ENCODE measurements at places on chromosomes 5 and 9.

DNA sequence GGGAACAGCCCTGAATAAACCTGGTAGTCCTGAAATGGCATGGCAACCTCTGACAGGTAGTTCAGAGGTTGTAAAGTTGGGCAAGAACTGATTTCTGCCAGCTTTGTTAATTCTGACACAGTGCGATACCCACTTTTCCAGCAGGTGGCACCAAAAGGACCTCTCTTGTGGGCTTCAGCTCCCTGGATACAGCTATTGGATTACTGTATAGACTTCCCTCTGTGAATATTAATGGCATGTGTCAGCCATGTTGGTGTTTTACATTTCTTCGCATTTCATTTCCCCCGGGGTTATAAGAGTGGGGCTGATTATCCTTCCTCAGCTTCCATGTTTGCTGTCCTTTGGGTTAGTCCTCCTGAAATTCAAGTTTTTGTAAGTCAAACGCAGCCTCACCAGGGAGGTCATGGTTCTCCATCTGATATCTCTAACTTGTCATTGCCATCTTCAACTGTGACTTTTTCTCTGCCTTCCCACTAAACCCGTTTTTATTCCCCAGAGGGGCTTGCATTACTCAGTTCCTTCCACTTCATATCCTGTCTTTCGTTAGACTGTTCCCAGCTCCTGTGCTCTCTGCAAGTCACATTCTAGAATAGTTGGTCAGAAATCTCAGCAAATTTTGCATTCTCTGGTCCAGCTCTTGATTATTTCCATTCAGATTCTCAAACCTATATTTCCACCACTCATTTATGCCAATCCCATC is 135.6 kb downstream of the LIFR start:
- no peak for DNase-seq

GRCh38 chr5:134958755-134959154 is 9.0 kb upstream of the CATSPER3 start:
- no peak for DNase-seq

GRCh38 chr9:38697776-38698300 is 22.1 kb downstream of the FAM240B start:
- DNase-seq = no peak

DNA sequence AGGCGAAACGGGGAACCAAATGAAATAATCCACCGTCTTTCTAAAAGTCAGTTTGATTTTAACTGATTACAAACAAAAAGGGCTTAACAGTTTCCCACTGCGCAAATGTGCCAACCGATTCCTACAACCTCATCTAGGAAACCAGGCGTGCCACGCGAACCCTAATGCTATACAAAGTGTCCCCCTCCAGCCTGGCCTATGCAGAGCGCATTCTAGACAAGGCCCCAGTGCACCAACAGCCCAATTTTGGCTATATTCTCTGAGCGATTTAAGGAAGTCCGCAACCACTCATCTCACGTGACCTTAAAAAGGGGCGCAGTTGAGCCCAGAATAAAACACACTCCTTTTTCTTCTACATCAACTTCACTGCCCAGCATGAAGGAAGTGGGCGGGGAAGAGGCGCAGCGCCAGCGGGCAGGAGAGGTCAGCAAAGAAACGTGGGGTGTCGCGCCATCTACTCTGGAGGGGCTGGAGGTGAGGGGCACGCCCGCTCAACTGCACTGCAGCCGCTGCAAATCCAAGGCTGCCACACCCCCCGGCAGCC is 779 bp downstream of the FAM13B start:
- DNase-seq = no peak

DNA sequence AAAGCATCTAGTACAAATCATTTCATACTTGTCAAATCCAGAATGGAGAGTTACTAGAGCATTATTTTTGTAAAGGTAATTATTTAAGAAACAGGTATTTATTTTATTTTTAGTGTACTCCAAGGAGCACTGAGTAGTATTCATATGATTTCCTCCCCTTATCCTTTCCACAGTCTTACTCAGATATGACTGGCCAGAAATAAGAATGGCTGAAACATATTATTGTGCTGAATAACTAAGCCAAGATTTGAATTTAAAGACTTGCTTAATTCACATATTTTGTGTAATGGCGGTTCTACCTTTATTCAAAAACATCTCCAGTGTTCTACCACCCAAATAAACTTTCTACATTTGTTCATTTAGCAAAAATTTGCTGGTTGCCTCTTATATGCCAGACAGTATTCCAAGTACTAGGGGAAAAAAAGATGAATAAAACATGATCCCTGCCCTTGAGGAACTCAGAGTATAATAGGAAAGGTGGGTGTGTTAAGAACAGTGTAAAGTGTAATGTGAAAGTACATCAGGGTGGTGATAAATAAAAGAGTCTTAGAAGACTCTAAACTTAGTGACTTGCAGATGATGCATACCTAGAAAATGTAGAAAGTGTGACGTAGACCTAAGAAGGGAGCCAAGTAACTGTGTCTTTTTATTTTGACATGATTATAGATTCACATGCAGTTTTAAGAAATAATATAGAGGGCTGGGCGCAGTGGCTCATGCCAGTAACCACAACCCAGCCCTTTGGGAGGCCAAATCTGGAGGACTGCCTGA is 110.4 kb upstream of the GRHPR start:
- DNase-seq = no peak

GRCh38 chr5:131966551-131966950 is 21.1 kb upstream of the MEIKIN start:
- DNase-seq = no peak

GRCh38 chr5:173329491-173330337 is 1.5 kb upstream of the STC2 start:
- DNase-seq = no peak

DNA sequence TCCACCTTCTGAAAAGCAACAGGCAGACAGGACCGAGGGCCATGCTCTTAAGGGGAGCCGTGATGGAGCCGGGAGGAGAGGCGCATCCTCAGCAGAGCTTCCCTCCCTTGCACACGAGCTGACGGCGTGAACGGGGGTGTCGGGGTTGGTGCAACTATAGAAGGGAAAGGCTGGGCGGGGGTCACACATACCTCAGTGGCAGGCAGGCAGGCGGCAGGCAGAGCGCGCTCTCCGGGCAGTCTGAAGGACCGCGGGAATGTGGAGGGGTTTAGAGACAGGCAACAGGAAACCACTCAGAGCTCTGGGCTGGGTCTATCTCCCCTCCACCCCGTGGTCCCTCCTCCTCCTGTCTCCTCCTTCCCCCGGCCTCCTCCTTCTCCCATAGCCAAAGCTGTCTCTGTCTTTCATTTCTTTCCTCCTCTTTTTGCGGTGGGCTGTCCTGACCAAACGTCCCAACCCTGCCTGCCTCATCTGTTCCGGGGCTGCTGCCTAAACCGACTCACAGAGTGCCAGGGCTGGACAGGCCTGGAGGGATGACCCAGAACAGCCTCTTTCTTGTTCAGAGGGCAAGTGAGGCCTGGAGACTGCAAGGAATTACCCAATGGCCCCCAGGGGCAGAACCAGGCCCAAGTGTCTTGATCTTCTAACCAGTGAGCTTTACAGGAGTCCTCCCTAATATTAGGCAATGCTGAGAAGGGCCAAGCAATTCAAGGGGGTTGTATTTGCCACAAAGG is at the start of gene SPARC:
SPARC (minus strand) TSS at position 242 of the 734 bp plus-strand sequence. CDS start 10,727 bp downstream, outside the sequence.
- DNase-seq = no peak

GRCh38 chr9:94937214-94937903 is 210.9 kb downstream of the AOPEP start:
- DNase-seq = no peak

DNA sequence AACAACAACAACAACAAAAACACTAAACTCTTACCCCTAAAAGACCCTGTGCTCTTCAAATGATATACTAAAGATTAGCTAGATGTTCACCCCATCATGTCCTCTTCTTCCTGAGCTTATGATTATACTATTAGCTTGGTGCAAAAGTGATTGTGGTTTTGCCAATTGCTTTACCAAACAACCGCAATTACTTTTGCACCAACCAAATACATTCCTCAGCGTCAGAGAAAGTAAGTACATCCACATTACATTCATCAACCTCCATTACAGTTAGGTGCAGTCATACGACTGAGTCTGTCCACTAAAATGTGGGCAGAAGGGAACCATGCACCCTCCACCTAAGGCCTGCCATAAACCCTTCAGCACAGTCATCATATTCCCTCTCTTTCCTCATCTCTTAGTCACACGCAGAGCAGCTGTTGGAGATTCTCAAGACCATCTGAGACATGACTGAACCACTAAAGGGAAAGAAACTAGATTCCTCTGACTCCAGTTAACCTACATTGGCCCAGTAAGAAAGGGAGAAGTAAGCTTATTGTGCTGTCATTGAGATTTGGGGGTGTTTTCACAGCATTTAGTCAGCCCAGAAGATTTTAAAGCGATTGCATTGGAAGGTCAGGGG is 181.6 kb upstream of the TLE4 start:
- no peak for DNase-seq

DNA sequence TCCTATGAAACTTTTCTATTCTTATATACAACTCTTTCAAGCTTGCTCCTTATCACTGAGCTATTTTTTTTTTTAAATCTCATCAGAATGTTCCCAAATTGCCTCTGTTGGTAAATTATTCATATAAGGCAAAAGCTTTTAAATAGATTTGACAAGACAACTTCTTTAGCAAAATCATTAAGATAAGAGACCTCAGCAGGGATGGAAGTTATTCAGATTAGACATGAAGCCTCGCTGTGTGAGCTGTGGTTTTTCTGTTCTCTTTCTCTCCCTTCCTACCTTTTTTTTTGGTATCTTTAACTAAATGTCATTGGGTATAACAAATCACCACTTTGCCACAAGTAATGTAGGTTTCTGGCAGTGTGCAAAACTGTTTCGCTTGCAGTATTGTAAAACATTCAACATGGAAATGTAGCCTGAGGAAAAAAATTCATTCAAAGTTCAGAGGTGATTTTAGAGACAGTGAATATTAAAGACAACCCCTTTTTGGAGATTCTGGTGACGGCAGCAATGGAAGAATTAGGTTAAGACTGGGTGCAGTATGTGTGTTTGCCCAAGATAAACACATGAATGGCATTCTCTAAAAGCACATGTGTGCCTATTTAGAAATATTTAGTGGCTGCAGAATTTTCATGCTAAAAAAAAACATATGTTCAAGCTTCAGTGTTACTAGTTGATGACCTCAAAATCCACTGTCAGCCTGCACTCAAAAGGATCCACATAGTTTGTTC is 467.1 kb downstream of the ZNF608 start:
- no peak for DNase-seq

DNA sequence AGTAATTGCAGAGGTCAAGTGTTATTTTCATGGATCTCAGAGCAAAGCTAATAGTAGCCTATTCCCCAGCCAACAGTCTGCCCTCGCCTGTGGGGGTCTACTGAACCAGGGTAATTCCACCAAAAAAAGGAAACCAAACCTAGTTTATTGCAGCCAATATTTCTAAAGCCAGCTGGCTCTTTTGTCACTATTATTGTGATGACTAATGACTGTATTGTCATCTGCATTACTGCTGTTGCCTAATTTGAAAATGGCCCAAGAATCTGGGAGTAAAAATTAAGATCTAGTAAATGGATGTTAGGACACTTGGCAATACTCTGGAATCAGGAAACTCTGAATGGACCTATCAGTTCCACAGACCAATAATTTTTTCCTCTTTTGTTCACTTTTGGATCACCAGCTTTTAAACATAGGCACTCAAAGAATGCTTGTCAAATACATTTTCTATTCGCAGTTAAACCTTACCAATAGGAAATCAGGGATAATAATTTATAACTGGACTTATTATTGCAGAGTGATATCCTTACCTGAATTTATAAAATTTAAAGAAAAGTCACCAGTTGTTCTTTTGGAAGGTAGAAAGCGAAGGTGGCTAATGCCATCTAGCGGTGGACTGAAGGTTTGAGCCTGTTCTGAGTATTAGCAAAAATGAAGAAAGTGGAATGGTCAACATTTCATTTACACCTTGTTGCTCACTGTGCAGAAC is 69.2 kb downstream of the SYK start:
- DNase-seq = no peak

- no peak for DNase-seq
Observed at GRCh38 chr9:115849679-115850412, 303.7 kb upstream of the PAPPA start.

DNA sequence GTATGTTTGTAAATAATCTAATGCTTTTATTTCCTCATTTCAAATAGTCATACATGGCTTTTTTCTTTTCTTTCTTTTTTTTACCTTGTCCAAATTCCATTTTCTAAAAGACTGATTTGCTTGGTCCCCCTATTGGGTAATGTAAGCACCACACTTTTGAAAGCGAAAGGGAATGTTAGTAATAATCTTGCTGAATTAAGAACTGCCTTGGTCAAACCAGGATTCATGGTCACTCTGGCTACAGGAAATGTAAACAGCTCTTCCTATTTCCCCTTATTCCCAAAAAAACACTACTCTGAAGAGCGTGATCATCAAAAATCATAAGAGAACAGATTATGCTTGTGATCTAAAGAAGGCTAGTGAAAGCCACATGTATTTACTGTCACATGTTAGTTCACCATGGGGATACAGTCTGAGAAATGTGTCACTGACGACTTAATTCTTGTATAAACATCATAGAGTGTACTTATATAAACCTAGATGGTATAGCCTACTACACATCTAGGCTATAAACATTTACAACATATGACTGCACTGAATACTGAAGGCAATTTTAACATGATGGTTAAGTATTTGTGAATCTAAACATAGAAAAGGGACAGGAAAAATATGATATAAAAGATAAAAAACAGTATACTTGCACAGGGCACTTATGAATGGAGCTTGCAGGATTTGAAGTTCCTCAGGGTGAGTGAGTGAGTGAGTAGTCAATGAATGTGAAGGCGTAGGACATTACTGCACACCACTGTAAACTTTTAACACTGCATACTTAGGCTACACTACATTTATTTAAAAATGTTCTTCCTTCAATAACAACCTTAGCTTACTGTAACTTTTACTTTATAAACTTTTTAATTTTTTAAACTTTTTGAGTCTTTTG is 75.3 kb downstream of the HMGCR start:
- DNase-seq = no peak

DNA sequence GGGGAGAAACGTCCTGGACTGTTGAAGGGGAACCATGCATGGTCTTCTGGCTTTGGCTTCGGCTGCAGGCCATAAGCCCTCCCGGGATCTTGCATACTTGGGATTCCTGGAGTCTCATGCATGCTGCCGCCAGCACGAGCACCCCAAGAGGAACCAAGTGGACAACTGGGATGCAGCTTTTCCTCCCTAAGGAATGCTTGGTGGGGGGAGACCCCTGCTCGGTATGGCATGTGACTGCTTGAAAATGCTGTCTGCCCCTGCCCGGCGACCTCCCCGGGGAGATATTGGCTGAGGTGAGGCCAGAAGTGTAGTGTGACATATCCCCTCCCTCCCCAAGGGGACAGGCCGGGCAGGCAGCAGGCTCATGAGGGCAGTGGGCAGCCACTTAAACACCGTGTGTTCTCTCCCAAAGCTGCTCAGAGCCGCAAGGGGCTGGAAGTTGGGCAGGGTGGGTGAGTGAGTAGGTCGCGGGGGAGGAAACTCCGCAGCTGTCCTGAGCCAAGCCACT is 15.7 kb downstream of the TMEM171 start:
- no peak for DNase-seq

GRCh38 chr9:130994135-130995085 is 14.6 kb upstream of the LAMC3 start:
- no peak for DNase-seq

DNA sequence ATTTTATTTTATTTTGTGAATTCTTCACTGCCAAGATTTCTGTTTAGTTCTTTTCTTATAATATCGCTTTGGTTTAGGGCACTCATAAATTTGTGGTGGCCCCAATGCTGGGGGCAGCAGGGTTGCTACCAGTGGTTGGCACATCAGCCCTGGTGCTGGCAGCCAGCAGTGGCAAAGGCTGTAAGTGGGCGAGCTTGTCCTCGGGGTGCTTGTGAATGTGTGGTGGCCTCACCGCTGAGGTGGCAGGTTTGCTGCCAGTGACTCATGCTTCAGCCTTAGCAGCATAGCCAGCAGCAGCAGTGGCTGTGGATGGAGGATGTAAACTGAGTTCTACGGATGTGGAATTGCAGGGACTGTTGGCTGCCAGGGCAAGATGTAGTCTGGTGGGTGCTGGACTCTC is 262.9 kb upstream of the DMAC1 start:
- no peak for DNase-seq
